Epithelial cell of proximal tubule (primary cell): ENCODE measurements at places on chromosomes 2 and 18. TPM values are rescaled to one million over a fixed set of nuclear protein-coding genes. Genes with fewer than 3 reads are reported as not detected.

Gene NEU4
- not detected in 2 replicates for total RNA-seq

Gene WDR35
- 5.2 and 11.3 TPM in 2 replicates for total RNA-seq

Gene IL1R1
- total RNA-seq, result 5.7 and 10.7 TPM in 2 replicates

DNA sequence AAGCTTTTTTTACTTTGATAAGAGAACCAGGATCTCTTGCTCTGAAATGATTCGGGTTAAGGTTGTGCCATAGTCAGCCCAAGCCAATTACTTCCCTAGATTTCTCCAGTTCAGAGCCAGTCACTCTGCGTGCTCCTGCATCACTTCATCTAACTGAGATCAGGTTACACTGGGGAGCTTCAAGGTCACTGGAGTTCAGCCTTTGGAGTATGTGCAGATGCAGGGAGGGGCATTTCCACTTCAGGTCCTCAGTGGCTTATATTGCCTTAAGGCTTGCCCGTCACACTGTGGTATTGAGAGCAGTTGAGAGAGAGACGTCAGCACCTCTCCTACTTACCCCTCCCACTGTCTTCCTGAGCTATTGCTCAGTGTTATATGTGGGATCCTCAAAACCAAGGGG, 317.8 kb downstream of the EPHA4 start:
- DNase-seq, result no peak

- no peak for DNase-seq
Measured at GRCh38 chr2:63060472-63060991, 9.9 kb downstream of the OTX1 start.

DNA sequence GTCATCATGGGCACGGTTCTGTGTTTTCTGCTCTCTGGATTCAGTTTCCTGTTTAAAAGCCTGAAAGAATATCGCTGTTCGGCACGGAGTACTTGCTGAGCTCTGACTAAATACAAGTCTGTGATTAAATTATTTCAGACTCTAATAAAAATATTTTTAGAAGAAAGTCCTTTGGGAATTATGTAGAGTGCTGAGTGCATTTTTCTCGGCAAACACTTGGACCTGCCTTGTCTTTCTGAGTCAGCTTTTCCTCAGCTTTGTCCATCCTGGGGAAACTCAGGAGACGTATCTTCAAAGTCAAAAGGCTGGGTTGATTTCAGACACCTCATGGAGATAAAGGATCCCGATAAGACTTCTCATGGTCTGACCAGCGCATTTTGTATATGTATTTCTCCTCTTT, 45.9 kb downstream of the IL1R2 start:
- no peak for DNase-seq

DNA sequence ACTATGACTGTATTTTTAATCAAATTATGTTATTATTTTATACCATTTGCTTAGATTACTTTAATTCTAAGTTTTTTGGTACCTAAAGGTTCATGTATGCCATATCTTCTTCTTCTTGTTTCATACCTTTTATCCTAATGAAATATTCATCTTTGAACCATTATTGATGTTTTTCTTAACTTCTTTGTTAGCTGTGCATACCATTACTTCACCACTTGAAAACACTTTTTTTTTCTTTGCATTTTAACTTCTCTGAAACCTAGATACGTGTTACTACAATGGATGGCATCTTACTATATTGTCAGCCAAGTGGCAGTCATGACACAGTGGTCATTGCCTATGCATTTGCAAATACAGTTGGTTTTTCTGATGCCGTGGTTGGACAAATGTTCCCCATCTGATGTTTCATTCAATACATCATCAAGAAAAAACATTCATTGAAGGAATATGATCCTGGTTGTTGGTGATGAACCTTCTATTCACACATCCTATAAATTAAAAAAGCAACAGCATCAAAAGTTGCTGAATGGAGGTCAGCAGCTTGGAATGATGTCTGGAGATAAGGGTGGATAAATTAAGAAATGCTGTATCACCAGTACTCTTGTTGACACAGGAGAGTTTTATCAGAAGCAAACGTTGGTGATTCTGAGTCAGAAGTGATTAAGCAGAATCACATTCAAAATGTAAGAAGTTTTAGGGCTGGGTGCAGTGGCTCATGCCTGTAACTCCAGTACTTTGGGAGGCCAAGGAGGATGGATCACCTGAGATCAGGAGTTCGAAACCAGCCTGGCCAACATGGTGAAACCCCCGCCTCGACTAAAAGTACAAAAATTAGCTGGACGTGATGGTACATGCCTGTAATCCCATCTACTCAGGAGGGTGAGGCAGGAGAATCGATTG, 7.4 kb downstream of the IL36A start:
- no peak for DNase-seq

DNA sequence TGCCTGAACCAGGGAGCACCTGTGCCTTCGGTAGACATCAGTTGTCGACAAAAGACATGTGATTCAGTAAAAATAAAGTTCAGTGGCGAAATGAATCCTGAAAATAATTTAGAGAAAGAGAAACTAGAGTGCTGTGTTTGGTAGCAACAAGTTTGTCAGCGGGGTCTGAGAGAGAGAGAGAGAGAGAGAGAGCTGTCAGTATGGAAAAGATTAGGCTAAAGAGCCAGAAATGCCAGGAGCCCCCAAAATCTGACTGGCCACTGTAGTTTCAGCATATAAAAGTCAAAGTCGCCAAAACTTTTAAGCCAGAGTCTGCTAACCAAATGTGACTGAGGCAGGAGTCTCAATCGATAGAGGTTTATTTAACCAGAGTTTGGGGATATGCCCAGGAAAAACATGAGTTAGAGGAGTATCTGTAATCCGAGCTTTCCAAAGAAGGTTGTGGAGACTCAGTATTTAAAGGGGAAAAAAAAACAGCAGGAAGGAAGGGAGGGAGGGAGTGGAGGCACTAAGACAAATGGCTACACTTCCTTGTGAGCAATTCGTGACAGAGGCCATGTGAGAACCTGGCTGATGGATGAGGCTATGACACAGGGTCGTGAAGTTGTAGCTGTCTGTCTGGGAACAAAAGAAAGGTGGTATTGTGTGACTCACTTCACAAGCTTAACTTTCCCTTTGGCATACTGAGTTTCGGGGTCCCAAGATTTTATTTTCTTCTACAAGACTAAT, 20.5 kb upstream of the GNAL start:
- no peak for DNase-seq

- DNase-seq, result no peak
Measured at GRCh38 chr2:1614564-1614963, 129.8 kb downstream of the PXDN start.

- DNase-seq, result no peak
Measured at GRCh38 chr2:169303579-169304305, 58.6 kb downstream of the LRP2 start.
